ENCODE measurements at places on chromosomes 12 and 14.

DNA sequence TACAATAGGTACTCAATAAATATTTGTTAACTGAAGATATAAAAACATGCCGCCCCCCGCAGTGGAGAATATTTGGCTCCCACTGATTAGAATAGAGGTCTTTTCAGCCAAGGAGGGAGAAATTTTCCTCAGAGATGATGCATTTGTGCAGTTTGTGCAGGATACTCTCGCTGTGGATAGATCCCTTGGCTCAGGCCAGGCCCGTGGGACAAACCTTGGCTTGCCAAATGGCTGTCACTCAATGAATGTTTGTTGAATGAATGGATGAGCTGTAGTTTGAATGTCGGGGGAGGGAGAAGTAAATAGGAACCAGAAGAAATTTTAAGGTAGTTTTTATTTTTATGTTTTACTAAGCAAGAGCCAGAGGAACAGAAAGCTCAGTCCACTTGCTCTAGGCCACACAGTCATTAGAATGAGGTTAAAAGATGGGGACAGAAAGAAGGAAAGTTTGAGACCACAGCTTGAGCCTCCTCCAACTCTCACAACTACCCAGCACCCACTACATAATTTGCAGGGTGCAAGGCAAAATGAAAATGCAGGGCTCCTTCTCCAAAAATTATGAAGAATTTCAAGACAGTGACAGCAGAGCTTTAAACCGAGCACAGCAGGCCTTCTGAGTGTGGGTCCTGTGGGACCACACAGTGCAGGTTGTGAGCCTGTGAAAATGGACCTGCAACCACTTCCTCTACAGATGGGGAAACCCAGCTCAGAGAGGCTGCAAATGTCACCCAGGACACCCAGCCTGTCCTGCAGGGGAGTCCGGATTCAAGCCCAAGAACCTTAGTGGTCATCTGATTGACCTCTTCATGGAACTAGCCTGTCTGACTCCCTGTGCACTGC lies 51.4 kb downstream of the WSCD2 start:
- DNase-seq = no peak

DNA sequence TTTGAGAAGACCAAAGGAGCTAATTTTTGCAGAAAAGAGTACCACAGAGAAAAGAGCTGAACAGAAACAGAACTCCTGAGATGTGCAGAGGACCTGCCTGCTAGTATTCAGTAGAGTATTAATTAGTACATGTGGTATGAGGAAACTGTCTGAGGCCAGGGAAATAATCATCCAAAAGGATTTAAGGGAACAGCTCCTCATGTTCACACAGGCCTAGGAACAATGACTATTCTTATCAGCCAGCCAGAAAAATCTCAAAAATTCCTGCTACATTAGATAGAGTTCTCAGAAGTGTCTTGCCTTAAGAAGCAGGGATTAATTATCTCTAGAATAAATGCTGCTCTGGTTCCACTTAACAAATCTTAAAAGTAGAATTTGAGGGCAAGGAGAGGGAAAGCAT lies 36.4 kb downstream of the PKP2 start:
- DNase-seq = no peak

- DNase-seq = no peak
These were observed 88.8 kb downstream of the CCDC60 start for GRCh38 chr12:119423285-119423684.

- no peak for DNase-seq
These were observed 337.4 kb downstream of the NUAK1 start for GRCh38 chr12:105801351-105801750.

GRCh38 chr12:3224530-3224903 lies 147.3 kb downstream of the TSPAN9 start:
- DNase-seq = no peak

GRCh38 chr14:99354166-99354875 lies 82.3 kb upstream of the BCL11B start:
- no peak for DNase-seq

DNA sequence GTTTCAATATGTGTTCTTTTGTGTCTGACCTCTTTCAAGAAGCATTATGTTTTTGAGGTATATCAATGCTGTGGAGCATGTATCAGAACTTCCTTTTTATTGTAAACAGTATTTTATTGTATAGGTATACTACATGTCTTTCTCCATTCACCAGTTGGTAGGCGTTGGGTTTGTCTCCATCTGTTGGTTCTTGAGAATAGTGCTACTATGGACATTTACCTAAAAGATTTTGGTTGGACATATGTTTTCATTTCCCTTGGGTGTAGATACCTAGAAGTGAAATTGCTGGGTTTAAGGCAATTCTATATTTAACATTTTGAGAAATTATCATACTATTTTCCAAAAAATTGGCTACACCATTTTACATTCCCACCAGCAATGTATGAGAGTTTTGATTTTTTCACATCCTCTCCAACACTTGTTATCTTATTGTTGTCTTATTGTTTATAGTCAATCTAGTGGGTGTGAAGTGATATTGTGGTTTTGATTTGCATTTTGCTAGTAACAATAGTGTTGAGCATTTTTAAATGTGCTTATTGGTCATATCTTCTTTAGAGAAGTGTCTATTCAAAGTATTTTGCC lies 409.2 kb downstream of the IPO8 start:
- no peak for DNase-seq

DNA sequence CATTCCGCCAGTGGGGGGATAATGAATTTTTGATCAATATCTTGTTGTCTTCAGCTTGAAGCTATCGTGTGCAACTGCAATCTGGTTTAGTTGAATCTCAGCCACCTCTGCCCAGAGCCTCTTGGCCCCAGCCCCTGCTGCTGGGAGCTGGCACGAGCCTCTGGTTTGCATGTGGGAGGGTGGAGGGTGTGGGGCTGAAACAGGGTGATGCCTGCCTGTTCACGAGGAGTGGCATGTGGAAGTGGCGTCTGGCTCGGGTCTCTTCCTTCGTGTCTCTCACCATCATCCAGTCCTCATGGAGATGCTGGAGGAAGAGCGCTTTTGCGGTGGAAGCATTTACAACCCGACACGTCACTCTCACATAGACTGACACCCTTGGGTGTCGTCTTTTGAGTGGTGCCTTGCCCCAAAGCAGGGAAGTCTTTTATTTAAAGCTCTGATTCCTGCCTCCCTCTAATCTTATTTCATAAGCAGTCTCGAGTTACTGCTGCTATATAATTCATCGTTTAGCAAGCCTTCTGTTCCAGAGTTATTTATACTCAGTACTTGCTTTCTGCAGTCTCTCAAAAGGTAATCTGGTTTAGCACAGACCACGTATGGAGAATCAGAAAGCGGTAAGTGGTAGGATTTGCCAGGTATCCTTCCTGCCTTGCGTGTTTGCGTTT lies 64.5 kb downstream of the AACS start:
- no peak for DNase-seq

DNA sequence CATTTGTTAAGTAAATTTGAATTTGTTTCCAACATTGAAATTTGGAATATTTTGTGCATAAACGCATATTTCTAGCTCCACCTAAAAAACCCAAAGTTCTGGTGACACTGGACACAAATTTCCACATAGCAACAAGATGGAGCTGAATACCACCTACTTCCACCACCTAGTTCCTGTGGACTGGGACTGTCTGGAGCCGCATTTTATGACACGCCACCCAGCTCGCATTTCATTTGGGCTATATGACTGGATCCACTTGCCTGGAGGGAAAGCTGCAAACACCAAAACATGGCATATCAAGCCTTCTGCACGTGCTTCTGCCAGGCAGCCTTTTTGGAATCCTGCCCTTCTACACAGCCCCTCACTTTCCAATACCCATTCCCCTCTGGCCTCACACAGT lies 173.4 kb downstream of the KIF21A start:
- no peak for DNase-seq
